ENCODE measurements at places on chromosomes 6 and 20.

- no peak for DNase-seq
These were observed 9.6 kb upstream of the PLG start for GRCh38 chr6:160692369-160692959.

GRCh38 chr20:9736373-9736772 is 102.5 kb downstream of the PAK5 start:
- no peak for DNase-seq

GRCh38 chr20:58575776-58576602 is 60.8 kb upstream of the APCDD1L start:
- no peak for DNase-seq

- no peak for DNase-seq
These were observed 14.7 kb downstream of the CEP43 start for GRCh38 chr6:167013946-167014345.

Measured in stimulated activated CD4-positive, alpha-beta T cell treated with anti-CD3 and anti-CD28 coated beads, Interleukin-2, amount 100 ng/mL, for 48 hours (primary cell).